Type B pancreatic cell (in vitro differentiated cells): ENCODE measurements at places on chromosomes 2 and 18. TPM values are rescaled to one million over a fixed set of nuclear protein-coding genes. Genes with fewer than 3 reads are reported as not detected.
A peak's percentile ranks its signal among the peaks of the same experiment; 100 is the strongest.

GRCh38 chr2:24429197-24430074 is 61.6 kb upstream of the NCOA1 start:
- H3K4me1 ChIP-seq = no peaks in the 10 kb centered on the region
- no peak overlapping the region for H3K4me3 ChIP-seq
- H3K36me3 ChIP-seq = no peaks in the 10 kb centered on the region
- no peaks in the 10 kb centered on the region for H3K27me3 ChIP-seq
- no peak overlapping the region for H3K27ac ChIP-seq

GRCh38 chr2:10830203-10830602 is 17.6 kb upstream of the PDIA6 start:
- DNase-seq = no peak
- H3K4me1 ChIP-seq = peaks cover 7% of the 10 kb centered on the region
- no peaks in the 10 kb centered on the region for H3K36me3 ChIP-seq
- H3K27me3 ChIP-seq = peaks cover 62% of the 10 kb centered on the region

DNA sequence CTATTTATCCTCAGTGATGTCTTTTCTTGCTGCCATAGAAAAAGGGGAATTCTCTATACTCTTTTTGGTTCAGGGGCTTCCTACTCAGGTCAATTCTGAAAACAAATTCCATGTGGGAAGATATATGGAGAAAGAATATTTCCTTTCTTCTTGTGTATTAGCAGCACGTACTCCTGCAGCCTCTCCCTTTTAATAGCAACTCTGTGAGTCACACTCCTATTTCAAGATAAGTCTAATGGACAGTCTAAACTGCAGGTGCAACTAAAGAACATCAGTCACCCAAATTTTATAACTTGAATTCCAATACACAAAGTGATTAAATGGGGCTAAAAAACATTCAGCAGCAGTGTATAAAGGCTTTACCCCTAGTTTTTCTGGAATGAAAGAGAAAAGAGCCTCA is 942.2 kb downstream of the CNTNAP5 start:
- no peaks in the 10 kb centered on the region for H3K36me3 ChIP-seq
- DNase-seq = no peak
- H3K27me3 ChIP-seq = no peaks in the 10 kb centered on the region
- H3K4me3 ChIP-seq = no peak overlapping the region
- no peak overlapping the region for H3K27ac ChIP-seq
- H3K4me1 ChIP-seq = peaks cover 6% of the 10 kb centered on the region

GRCh38 chr2:223846515-223846914 is 9.1 kb upstream of the AP1S3 start:
- peaks cover 19% of the 10 kb centered on the region for H3K36me3 ChIP-seq
- no peaks in the 10 kb centered on the region for H3K27me3 ChIP-seq
- H3K4me3 ChIP-seq = no peak overlapping the region

GRCh38 chr2:191209340-191209739 is 35.9 kb upstream of the MYO1B start:
- H3K4me3 ChIP-seq = no peak overlapping the region
- DNase-seq = no peak
- no peaks in the 10 kb centered on the region for H3K36me3 ChIP-seq
- no peak overlapping the region for H3K27ac ChIP-seq
- H3K27me3 ChIP-seq = no peaks in the 10 kb centered on the region
- no peaks in the 10 kb centered on the region for H3K4me1 ChIP-seq

The KCNG2 gene
- 0.29 TPM in 1 of 2 replicates, not detected in the other for total RNA-seq

DNA sequence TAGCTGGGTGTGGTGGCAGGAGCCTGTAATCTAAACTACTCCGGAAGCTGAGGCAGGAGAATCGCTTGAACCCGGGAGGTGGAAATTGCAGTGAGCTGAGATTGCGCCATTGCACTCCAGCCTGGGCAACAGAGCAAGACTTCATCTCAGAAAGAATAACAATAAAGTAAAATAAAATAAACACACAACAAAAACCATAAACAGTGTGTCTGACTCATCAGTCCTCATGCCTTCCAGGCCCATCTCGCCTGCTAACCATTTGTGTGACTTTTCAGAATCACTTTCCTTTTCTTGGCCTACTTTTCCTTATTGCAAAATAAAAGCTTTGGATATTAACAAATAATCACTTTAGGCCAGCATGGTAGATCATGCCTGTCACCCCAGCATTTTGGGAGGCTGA is 42.0 kb upstream of the ASXL2 start:
- no peak for DNase-seq
- peaks cover 3% of the 10 kb centered on the region for H3K27me3 ChIP-seq
- no peaks in the 10 kb centered on the region for H3K36me3 ChIP-seq
- H3K27ac ChIP-seq = no peak overlapping the region
- peaks cover 6% of the 10 kb centered on the region for H3K4me1 ChIP-seq

The MAPK4 gene
- total RNA-seq = 6.7 and 7.5 TPM in 2 replicates

The GAL3ST2 gene
- 0.19 and 0.29 TPM in 2 replicates for total RNA-seq

DNA sequence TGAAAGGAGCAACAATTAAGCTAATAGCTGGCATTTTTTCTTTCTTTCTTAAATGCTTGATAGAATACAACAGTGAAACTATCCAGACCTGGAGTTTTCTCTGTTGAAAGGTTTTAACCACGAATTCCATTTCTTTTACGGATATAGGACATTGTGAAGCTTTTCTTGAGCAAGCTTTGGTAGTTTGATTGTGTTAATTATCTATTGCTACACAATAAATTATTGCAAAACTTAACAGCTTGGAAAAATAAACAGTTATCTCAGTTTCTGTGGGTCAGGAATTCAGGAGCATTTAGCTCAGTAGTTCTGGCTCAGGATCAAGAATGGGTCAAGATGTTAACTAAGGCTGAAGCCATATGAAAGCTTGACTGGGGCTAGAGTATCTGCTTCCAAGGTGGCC is 11.7 kb downstream of the PHOSPHO2 start:
- no peak for DNase-seq
- peaks cover 5% of the 10 kb centered on the region for H3K36me3 ChIP-seq
- no peak overlapping the region for H3K4me3 ChIP-seq
- H3K27me3 ChIP-seq = no peaks in the 10 kb centered on the region
- no peak overlapping the region for H3K27ac ChIP-seq

DNA sequence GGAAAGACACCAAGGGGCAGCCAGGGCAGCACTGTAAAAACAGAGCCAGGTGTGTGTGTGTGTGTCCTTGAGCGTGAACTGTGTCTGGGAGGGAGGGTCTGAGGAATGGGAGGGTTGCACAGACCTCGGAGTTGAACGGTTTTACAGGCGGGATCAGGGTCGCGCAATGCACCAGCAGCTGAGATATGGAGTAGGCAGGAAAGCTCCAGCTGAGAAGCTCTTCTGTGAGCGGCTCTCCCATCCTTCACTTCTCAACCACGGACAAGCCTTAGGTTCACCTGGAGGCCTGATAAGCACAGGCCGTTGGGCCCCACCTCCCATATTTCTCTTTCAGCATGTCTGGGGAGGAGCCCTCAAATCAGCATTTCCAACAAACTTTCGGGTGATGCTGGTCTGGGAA is 12.1 kb downstream of the SERTAD2 start:
- H3K27me3 ChIP-seq = no peaks in the 10 kb centered on the region
- peak overlapping the region; percentile 46 for H3K4me3 ChIP-seq
- H3K36me3 ChIP-seq = peaks cover 6% of the 10 kb centered on the region
- no peak for DNase-seq
- H3K4me1 ChIP-seq = peaks cover 84% of the 10 kb centered on the region

GRCh38 chr2:215931256-215931903 is 82.0 kb downstream of the MREG start:
- H3K4me3 ChIP-seq = peak overlapping the region; percentile 13
- peak; percentile 73 for DNase-seq
- peak overlapping the region; percentile 87 for H3K27ac ChIP-seq
- no peaks in the 10 kb centered on the region for H3K27me3 ChIP-seq
- H3K4me1 ChIP-seq = peaks cover 22% of the 10 kb centered on the region

The KCNK3 gene
- 2.7 and 7.7 TPM in 2 replicates for total RNA-seq

The C2orf81 gene
- 2.9 and 10.4 TPM in 2 replicates for total RNA-seq

DNA sequence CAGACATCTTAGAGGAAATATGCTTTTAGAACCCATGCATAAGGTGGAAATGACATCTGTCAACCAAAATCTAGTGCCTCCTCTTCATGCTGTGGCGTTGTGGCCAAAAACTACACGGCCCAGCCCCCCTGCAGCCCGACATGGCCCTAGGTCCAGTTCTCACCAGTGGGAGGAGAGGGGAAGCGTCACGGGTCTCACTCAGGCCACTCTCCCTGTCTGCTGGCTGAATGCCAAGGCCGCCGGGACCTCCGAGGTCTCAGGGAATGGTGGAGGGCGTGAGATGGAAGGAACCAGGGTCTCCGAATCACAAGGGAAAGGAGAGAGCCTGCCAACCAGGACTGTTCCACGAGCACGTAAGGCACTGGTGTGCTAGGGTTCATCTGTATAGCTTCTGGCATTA is 361.0 kb downstream of the ANAPC1 start:
- no peak overlapping the region for H3K4me3 ChIP-seq
- peaks cover 12% of the 10 kb centered on the region for H3K27me3 ChIP-seq
- no peaks in the 10 kb centered on the region for H3K36me3 ChIP-seq
- H3K4me1 ChIP-seq = peaks cover 28% of the 10 kb centered on the region
- H3K27ac ChIP-seq = no peak overlapping the region

DNA sequence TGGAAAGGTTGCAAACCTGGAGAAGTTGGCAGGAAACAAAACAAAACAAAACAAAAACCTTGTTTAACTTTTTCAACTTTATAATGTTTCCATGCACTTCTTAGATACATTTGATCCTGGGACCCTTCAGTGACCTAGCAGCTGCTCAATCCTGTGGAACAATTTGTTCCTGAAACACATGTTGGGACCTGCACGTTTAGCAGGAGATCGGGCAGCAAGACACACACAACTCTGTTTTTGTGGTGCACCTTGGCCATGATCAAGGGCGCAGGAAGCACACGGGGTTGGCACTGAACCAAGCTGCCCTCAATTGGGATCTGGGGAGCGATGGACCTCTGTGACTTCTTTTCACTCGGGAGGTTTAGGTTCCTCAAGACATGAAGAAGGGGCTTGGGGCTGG is 268.7 kb downstream of the LOXHD1 start:
- peaks cover 8% of the 10 kb centered on the region for H3K36me3 ChIP-seq
- no peak overlapping the region for H3K27ac ChIP-seq
- no peaks in the 10 kb centered on the region for H3K27me3 ChIP-seq
- DNase-seq = no peak

The VIL1 gene
- total RNA-seq = 64.6 and 142 TPM in 2 replicates

DNA sequence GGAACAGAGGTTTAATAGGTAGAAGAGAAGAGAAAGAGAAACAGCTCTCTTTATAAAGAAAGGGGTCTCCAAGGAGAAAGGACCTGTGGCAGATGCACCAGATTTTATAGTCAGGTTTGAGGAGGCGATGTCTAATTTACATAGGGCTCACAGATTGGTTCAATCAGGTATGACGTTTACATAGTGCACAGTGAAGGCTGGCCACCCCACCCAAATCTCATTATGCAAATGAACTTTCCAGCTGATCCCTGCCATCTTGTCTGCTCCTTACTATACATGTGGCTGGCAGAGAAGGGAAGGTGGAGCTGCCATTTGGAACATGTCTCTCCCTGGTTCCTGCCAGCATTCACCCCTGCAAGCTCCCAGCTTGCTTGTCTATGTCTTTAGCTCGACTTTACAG is 557.8 kb downstream of the SUCLG1 start:
- no peak overlapping the region for H3K27ac ChIP-seq
- H3K4me1 ChIP-seq = no peaks in the 10 kb centered on the region
- no peak overlapping the region for H3K4me3 ChIP-seq
- H3K27me3 ChIP-seq = no peaks in the 10 kb centered on the region
- no peaks in the 10 kb centered on the region for H3K36me3 ChIP-seq
- no peak for DNase-seq

DNA sequence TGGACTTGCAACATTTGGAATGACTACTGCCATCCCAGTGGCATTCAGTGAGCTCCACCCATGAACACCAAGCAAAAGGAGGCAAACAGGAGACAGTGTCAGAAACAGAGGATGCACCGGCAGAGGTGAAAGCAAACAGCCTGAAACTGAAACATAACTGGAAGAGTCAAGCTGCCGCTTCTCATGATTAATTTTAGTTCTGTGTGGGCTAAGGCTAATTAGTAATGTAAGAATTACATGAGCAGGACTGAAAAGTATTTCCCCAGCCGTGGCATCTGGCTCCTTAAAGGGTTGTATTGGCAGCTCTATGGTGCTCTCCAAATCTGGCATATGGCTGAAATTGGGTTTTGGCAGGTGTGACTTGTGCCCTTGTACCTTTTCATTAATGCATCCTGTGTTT is 1108.1 kb downstream of the TSN start:
- H3K36me3 ChIP-seq = no peaks in the 10 kb centered on the region
- H3K4me1 ChIP-seq = no peaks in the 10 kb centered on the region
- H3K27me3 ChIP-seq = peaks cover 4% of the 10 kb centered on the region
- no peak for DNase-seq

The RELCH gene
- 27.4 and 30.6 TPM in 2 replicates for total RNA-seq

GRCh38 chr2:113203217-113203530 is 29.4 kb downstream of the PSD4 start:
- no peaks in the 10 kb centered on the region for H3K27me3 ChIP-seq
- no peaks in the 10 kb centered on the region for H3K36me3 ChIP-seq
- no peak overlapping the region for H3K4me3 ChIP-seq

DNA sequence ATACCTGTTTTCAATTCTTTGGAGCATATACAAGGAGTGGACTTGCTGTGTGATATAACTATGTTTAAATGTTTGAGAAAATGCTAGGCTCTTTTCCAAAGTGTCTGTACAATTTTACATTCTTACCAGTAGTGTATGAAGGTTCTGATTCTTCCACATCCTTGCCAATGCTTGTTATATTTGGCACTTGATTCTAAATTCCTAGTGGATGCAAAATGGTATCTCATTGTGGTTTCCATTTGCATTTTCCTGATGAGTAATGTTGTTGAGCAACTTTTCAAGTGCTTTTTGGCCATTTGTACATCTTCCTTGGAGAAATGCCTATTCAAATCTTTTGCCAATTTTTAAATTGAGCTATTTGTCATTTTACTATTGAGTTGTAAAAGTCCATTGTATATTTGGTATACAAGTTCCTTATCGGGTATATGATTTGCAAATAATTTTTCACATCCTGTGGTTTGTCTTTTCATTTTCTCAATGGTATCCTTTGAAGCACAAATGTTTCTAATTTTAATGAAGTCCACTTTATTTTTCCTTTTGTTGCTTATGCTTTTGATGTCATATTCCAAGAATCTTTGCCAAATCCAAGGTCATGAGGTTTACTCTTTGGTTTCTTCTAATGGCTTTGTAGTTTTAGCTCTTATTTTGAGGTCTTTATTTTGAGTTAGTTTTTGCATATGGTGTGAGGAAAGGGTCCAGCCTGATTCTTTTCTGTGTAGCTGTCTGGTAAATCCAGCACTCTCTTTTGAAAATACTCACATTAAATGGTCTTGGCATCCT is 33.2 kb upstream of the CWC22 start:
- no peak overlapping the region for H3K27ac ChIP-seq
- H3K4me3 ChIP-seq = no peak overlapping the region
- no peak for DNase-seq
- H3K36me3 ChIP-seq = no peaks in the 10 kb centered on the region

- H3K27ac ChIP-seq = peak overlapping the region; percentile 62
- no peak for DNase-seq
- peaks cover 67% of the 10 kb centered on the region for H3K27me3 ChIP-seq
These were observed 491 bp downstream of the L3MBTL4 start for GRCh38 chr18:6414118-6414722.

The NT5DC4 gene
- total RNA-seq = not detected in 2 replicates

The ACADL gene
- total RNA-seq = 1.7 and 2.1 TPM in 2 replicates

GRCh38 chr2:109032229-109032820 is 43.3 kb upstream of the EDAR start:
- H3K27ac ChIP-seq = peak overlapping the region; percentile 60
- peaks cover 4% of the 10 kb centered on the region for H3K27me3 ChIP-seq
- DNase-seq = no peak
- H3K4me1 ChIP-seq = peaks cover 31% of the 10 kb centered on the region
- H3K4me3 ChIP-seq = peak overlapping the region; percentile 82
- H3K36me3 ChIP-seq = peaks cover 3% of the 10 kb centered on the region
